A549 treated with Hydrocortisone at 1 μM for 4 hours (cell line): ENCODE measurements at places on chromosomes 6 and 20. TPM values are rescaled to one million over a fixed set of nuclear protein-coding genes. Genes with fewer than 3 reads are reported as not detected.

Gene CDSN
- 0.05 to 0.07 TPM in 2 of 5 replicates, not detected in the others for total RNA-seq

Gene OR2B3
- not detected in 5 replicates for total RNA-seq

Gene GOPC
- total RNA-seq = 14.0 to 21.9 TPM (median 16.2 TPM) in 5 replicates

Gene XKR7
- 0.01 to 0.02 TPM in 2 of 5 replicates, not detected in the others for total RNA-seq

Gene TREML2
- total RNA-seq = not detected in 5 replicates

Gene WFDC5
- total RNA-seq = not detected in 5 replicates

Gene PTGIS
- 0.02 to 0.07 TPM (median 0.05 TPM) in 3 of 5 replicates, not detected in the others for total RNA-seq

Gene MRPL14
- 51.8 to 75.2 TPM (median 71.6 TPM) in 5 replicates for total RNA-seq

Gene INSM1
- total RNA-seq = not detected in 5 replicates

Gene THEMIS
- total RNA-seq = not detected in 5 replicates

Gene VNN1
- total RNA-seq = 0.03 to 0.15 TPM (median 0.06 TPM) in 5 replicates

Gene HSPA12B
- total RNA-seq = 0.43 to 0.70 TPM (median 0.54 TPM) in 5 replicates

Gene HSPA1A
- 162 to 234 TPM (median 205 TPM) in 5 replicates for total RNA-seq

Gene ECT2L
- not detected in 5 replicates for total RNA-seq

Gene PTK7
- 3.9 to 5.1 TPM (median 4.6 TPM) in 5 replicates for total RNA-seq

Gene UNC93A
- not detected in 5 replicates for total RNA-seq

Gene RRBP1
- total RNA-seq = 118 to 161 TPM (median 159 TPM) in 5 replicates

Gene STMND1
- total RNA-seq = not detected in 5 replicates

Gene PI16
- not detected in 5 replicates for total RNA-seq

Gene FAM162B
- total RNA-seq = not detected in 5 replicates

Gene C6orf52
- total RNA-seq = 1.5 to 2.7 TPM (median 2.1 TPM) in 5 replicates

Gene BCAS1
- 0.36 to 0.76 TPM (median 0.41 TPM) in 5 replicates for total RNA-seq

Gene ADTRP
- 0.29 to 0.74 TPM (median 0.56 TPM) in 5 replicates for total RNA-seq

Gene ARMH2
- not detected in 5 replicates for total RNA-seq

Gene SMIM29
- total RNA-seq = 16.6 to 23.2 TPM (median 20.6 TPM) in 5 replicates

Gene TULP1
- total RNA-seq = not detected in 5 replicates

Gene MOXD1
- total RNA-seq = 1.3 to 2.7 TPM (median 1.5 TPM) in 5 replicates

Gene BMP5
- not detected in 5 replicates for total RNA-seq
